ENCODE measurements at places on chromosomes 16 and 17.
A peak's percentile ranks its signal among the peaks of the same experiment; 100 is the strongest.

DNA sequence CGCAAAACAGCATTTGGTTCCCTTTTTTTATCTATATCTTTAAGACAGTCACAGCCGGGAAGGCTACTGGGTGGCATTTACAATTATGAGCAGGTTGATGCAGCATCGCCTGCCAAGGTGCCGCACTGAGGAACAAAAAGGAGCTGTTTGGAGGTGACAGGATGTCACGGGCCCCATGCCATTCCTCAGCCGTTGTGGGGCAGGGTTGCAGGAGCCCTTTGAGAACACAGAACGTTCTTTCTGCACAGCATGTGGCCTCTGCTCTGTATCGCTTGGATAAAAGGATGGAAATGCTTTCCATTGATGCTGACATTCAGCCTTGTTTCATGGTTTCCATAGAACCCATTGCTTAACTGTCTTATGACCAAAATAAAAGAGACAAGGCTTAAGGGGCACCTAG lies 141.9 kb upstream of the CDH5 start:
- no peak for DNase-seq

GRCh38 chr17:10127819-10128425 lies 70.5 kb downstream of the GAS7 start:
- DNase-seq = peak; percentile 91

DNA sequence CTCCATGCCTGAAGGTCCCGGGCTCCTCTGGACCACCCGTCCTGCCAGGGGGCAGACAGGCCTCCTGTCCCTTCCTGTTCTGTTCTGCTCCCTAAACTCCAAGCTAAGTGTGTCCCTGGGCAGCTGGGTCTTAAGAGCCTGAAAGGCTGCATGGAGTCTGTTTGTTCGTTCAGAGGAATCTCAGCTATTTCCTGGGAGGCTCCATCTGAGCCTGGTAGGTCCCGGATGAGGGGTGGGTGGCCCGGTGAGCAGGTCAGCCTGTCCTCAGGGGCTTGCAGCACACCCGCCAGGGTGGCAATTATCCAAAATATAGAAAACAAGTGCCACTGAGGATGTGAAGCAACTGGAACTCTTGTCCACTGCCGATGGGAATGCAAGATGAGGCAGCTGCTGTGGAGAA lies 12.6 kb downstream of the ACTG1 start:
- peak; percentile 73 for DNase-seq

GRCh38 chr17:58722274-58722673 lies 29.9 kb downstream of the RAD51C start:
- DNase-seq = no peak

DNA sequence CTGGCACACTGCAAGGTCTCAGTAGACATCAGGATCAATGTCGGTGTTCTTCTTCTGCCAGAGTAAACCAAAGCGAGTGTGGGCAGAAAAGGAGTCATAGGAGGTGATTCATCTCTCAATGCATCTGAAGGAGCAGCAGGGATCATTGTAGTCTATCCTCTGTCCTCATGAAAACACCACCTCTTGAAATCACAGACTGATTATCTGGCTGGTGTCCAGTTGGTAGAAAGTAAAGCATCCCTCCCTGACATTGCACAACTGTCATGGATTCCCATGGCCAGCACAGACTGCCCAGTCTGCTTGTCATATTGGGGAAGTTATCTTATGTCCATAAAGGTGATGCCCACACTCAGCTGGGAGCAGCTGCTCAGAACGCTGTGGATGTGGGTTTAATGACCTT lies 74.1 kb downstream of the ABCC12 start:
- no peak for DNase-seq

GRCh38 chr17:78613416-78613815 lies 36.2 kb upstream of the DNAH17 start:
- DNase-seq = no peak

GRCh38 chr16:55010492-55011160 lies 80.0 kb downstream of the IRX5 start:
- no peak for DNase-seq

DNA sequence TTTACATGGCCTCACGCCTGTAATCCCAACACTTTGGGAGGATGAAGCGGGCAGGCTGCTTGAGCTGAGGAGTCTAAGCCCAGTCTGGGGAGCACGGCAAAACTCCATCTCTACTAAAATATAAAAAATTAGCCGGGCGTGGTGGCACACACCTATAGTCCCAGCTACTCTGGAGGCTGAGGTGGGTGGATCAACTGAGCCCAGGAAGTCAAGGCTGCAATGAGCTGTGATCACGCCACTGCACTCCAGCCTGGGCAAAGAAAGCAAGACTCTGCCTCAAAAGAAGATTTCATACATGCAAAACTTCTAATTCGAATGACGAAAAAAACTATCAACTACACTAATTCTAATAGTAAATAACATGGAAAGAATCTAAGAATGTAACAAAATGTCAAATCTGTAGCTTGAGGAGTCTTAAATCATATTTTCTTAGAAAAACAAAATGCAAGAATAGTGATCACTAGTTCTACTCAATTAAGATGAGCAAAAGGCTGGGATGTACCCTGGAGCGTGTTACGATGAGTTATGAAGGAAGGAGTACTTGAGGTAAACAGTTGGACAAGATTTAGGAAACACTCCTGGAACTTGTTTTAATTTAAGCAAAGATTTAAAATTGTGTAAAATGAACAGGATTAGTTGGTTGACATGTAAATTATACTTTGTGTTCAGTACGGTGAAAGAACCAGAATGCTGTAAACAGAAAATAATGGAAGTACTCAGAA lies 20.7 kb downstream of the YWHAE start:
- no peak for DNase-seq

GRCh38 chr16:72744076-72744793 lies 303.7 kb downstream of the ZFHX3 start:
- DNase-seq = no peak

GRCh38 chr17:81984773-81985410 lies 7.5 kb downstream of the ASPSCR1 start:
- DNase-seq = peak; percentile 1

GRCh38 chr16:86203557-86204275 lies 304.8 kb downstream of the IRF8 start:
- no peak for DNase-seq

DNA sequence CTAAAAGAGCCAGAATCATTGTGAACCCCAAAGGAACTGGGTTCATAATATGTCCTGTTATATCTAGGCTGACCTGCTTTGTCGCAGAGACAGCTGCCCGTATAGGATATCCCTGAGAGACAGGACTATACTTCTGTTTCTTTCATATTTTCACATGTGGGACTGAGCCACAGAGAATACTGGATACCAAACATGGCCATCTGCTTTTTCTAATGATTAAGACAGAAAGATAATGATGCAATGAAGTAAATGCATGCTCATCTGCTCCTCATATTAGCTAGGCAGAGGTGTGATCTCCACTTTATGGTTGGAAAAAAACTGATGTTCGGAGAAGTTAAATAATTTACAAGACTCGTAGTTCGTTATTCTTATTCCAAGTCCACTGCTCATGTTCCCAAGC lies 160.4 kb downstream of the AATF start:
- no peak for DNase-seq

DNA sequence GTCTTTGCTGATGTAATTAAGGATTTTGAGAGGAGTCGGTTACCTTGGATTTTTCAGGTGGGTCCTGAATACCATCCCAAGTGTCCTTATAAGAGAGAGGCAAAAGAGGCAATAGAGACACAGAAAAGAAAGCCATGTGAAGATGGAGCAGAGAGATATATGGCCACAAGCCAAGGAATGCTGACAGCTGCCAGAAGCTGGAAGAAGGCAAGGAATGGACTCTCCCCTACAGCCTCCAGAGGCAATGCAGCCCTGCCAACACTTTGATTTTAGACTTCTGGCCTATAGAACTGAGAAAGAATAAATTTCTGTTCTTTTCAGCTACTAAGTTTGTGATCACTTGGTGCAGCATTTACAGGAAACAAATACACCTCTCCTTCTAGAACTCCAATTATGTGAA lies 8.2 kb upstream of the RNFT1 start:
- no peak for DNase-seq

- DNase-seq = peak; percentile 87
These were observed 8.4 kb downstream of the SLC16A5 start for GRCh38 chr17:75096082-75096625.

GRCh38 chr16:30896261-30896888 lies at the start of gene CTF1:
Gene CTF1 (plus strand): TSS chr16:30896614. CDS start chr16:30896644, 30 bp downstream.
- peak; percentile 90 for DNase-seq

DNA sequence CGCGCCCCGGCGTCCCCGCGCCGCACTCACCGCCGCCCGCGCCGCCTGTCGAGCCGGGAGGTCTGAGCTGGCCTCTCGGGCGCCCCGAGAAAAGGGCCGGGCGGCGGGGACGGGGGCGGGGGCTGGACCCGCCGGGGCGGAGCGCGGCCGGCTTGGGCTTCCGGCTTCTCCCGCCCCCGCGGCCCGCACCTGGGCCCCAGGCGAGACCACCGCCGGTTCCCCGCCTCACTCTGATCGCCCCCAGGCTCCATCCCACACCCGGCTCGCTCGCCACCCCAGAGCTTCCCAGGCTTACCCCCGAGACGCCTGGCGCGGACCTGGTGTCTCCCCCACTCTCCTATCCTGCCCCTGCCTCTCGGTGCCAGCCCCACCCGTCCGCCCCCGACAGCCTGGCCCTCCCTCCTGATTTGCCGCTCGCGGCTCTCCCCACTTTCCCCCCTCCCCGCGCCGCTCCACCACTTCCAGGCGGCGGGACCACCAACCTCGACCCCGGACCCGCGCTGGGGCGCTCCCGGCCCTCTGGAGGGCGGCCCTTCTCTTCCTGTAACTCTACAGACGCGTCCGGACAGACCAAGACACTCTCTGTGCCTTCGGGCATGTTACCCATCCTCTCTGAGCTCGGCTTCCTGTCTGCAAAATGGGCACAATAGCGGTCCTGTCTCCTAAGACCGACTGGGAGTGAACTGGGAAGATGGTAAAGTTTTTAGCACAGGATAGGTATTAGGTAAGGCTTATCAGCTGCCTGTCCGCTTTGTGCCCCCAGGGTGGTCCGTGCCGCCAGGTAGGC lies at the start of gene LITAF:
Gene LITAF, minus strand, starts transcription at position 64 of the 787 bp plus-strand sequence. CDS start 30,189 bp downstream, outside the sequence.
- DNase-seq = peak; percentile 66

- DNase-seq = no peak
These were observed 18.6 kb downstream of the CD300LB start for GRCh38 chr17:74512624-74513091.

GRCh38 chr16:66462912-66463311 lies 35.8 kb downstream of the BEAN1 start:
- DNase-seq = no peak

DNA sequence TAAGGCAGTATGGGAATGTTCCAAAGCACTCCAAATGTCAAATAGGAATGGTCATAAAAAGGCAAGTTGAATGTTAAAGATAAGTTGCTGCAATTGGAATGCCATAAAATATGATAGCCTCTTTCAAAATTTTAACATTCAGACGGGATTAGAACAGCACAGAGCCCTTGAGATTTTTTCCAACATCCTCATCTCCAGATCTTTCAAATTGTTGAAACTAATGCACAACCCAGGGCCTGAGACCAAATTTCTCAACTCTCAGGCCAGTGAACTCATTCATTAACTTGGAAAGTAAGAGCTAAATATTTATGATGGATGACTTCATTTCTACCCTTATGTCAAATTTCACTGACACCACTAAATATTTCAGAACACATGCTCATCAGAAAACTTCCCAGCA lies 346.5 kb upstream of the XYLT1 start:
- DNase-seq = no peak

DNA sequence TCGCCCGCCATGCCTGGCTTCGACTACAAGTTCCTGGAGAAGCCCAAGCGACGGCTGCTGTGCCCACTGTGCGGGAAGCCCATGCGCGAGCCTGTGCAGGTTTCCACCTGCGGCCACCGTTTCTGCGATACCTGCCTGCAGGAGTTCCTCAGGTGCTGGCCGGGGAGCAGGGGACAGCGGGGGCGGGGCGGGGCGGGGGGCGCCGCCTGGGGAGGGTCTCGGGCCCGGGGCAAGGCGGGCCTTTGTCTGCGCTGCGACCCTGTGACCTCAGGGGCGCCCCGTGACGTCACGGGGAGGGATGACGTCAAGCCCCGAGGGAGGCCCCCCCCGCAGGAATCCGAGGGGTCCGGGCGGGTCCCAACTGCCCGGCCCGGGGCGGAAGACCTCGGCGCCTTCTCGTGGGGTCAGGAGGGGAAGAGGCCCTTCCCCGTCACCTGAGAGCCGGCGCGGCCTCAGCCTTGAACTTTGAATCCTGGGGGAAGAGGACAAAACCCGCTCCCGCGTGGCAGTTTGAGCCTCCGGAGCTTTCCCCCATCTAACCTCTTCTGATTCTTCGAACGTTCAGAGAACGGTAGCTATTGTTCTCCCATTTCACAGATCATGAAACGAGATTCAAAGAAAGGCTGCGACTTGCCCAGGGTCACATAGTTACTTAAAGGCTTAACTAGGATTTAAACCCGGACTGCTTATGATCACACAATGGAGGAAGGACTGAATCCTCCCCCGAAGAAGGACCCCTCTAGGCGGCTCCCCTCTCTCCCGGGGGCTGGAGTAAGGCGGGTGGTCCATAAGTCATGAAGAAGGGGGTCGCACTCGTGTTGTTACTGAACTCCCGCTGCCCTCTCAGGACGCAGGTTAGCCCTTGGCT lies 527 bp downstream of the TRAF4 start:
- peak; percentile 94 for DNase-seq

- no peak for DNase-seq
These were observed 14.0 kb downstream of the TSNAXIP1 start for GRCh38 chr16:67820608-67821259.

GRCh38 chr16:60553090-60553757 lies 1483.0 kb downstream of the CDH8 start:
- DNase-seq = no peak

GRCh38 chr17:76870377-76870714 lies 2.1 kb downstream of the MGAT5B start:
- peak; percentile 73 for DNase-seq

DNA sequence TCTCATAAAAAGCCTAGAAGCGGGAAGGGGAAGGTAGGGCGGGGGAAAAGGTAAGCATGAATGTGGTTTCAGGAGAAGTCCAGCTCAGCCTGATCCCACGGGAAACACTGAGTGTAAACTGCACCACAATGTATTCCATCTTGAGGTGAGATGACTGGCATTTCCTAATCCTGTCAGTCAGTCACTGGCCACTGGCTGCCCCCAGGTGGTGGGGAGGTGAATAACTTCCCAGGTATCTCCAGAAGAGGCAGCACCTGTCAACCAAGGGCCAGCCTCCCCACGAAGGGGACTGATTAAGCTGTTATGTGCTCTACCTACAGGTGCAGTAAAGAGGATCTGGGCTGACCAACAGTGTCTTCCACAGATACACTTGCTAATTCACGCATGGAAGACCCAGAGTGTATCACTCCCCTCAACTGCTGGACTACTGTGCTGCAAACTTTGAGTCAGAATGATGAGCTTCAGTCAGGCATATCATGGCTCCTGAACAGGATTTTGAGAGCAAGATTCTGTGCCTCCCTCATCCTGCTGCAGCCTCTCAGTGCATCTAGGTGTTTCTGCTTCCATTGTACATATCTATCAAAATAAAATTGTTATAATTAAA lies 108.5 kb upstream of the CCL2 start:
- peak; percentile 69 for DNase-seq
